ENCODE measurements at places on chromosomes 2 and 18. TPM values are rescaled to one million over a fixed set of nuclear protein-coding genes. Genes with fewer than 3 reads are reported as not detected.

- H3K27ac ChIP-seq = no peak overlapping the region
- no peaks in the 10 kb centered on the region for H3K27me3 ChIP-seq
- no peak overlapping the region for H3K4me3 ChIP-seq
- no peak for DNase-seq
- H3K4me1 ChIP-seq = peaks cover 17% of the 10 kb centered on the region
These were observed 18.2 kb upstream of the BBS5 start for GRCh38 chr2:169461143-169461542.

DNA sequence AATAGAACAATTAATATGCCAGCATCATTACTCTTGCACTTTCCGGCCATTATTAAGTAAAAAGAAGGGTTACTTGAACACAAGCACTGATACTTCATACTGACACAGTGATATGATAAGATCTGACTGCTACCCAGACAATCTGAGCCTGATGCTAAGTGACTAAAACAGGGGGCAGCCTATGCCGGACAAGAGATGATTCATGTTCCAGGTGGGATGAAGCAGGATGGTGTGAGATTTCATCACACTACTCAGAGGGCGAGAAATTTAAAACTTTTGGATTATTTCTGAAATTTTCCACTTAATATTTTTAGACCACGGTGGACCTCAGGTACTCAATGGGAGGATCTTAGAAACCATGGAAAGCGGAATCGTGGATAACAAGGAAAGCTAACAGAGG, 61.7 kb downstream of the LIPG start:
- no peak for DNase-seq
- H3K4me3 ChIP-seq = no peak overlapping the region
- no peak overlapping the region for H3K27ac ChIP-seq
- H3K27me3 ChIP-seq = no peaks in the 10 kb centered on the region
- H3K4me1 ChIP-seq = peaks cover 9% of the 10 kb centered on the region

Gene ABCB11
- 0.06 TPM for total RNA-seq

DNA sequence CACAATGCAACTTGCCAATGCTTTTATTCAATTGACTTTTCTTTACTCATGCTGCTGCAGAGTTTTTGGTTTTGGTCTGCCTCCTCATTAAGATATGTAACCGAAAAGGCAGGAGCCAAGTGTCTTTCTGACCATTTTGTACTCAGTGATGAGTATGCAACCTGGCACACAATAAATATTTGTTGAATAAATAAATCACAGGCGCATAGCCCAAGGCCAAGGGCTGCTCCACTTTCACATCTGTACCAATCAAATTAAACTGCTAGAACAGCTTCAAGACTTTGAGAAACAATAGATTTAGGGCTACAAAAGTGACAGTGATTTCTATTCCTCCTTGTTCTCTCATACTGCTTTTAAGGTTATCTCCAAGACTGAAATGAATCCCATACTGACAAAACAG, 828.2 kb downstream of the RNF144A start:
- no peak overlapping the region for H3K4me3 ChIP-seq
- no peaks in the 10 kb centered on the region for H3K27me3 ChIP-seq
- no peak for DNase-seq
- no peaks in the 10 kb centered on the region for H3K4me1 ChIP-seq

- DNase-seq = no peak
- peaks cover 5% of the 10 kb centered on the region for H3K4me1 ChIP-seq
- no peak overlapping the region for H3K27ac ChIP-seq
These were observed 19.5 kb downstream of the TRAF3IP1 start for GRCh38 chr2:238339814-238340213.
